Skeletal muscle cell (primary cell): ENCODE measurements at places on chromosomes 7 and 10.

DNA sequence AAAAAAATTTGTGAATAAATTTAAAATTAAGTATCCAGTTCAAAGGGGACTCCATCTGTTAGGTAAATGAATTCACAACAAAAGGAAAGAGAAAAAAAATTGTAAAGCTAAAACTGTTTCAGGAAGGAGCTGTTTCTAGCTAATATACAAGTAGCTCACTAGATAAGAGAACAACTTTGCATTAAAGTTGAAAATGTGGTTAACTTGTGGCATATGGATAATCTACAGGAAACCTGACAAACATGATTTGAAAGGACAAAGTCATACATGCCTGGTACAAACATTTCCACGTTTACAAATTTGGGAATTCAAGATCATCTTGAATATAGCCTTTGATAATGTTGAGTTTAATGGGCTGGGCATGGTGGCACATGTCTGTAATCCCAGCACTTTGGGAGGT, 8.9 kb downstream of the NT5C3A start:
- DNase-seq, result no peak

DNA sequence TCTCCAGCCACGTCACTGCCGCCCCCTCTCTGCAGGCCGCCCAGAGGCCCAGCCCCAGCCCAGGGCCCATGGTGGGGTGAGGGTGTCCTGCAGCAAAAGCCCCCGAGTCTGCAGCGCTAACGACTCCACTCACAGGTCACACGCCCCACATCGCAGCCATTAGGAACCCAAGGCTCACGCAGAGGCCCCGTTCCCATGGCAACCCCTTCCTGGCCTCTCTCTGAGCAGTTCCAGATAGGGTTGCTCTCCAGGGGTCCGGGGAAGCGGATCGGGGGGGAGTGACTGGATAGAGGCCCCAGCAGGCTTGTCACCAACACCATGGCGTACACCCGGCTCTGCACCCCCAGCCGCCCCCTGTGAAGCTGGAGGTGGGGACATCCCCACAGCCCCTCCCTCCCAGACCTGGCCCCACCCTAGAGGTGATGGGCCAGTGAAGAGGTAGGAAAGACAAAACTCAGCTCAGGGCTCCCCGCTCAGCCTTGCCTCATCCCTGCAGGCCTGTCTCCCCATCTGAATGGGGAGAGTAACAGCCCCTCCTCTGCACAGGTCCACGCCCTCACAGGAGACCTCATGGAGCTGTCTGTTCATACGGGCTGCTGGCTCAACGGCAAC, 41.2 kb downstream of the TNRC18 start:
- no peak for DNase-seq

GRCh38 chr10:120942806-120943413, 91.7 kb downstream of the WDR11 start:
- peak; percentile 30 for DNase-seq

DNA sequence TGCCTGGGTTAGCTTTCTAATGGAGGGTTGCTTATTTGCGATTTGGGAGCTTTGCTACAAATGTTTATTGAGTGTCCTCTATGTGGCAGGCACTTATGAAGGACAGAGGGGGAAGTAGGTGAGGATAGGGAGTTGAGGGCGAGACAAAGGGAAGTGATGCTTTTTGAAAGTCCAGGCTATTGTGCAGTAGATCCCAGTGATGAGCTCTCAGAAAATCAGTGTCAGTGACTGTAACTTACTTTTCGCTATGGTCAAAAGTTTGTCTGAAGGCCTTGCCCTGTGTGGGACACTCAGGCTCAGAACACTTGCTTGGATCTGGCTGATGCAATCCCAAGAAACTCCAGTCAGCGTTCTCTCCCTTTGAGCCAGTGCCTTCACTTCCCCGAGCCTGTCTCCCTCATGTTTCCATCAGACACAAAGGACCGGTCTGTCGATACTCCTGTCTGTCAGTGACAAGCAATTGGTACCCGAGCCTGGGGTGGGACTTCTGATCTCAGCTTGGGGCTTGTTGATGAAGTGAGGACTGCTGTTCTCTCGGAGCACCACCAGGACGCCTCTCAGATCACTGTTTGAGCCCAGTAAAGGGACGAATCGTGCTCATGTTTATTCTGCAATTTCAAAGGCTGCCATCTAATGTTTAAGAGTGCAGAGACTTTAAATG, 63.1 kb upstream of the SORCS3 start:
- DNase-seq, result no peak

DNA sequence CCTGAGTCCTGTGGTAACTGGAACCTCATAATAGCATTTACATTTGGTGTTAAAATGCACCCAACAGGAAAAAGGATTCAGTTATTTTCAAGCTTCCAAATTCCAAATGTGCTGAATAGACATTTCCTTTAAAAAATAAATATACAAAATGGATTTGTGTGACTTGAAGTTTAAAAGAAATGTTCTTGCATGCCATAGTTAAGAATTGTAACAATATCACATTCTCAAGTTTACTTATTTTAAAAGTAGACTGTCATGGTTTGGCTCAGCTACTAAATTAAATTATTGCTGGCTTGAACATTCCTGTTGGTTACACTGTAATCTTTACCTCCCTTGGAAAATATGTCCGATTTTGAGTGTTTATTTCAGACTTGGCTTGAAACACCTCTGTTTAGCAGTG, 31.5 kb downstream of the BICC1 start:
- no peak for DNase-seq

DNA sequence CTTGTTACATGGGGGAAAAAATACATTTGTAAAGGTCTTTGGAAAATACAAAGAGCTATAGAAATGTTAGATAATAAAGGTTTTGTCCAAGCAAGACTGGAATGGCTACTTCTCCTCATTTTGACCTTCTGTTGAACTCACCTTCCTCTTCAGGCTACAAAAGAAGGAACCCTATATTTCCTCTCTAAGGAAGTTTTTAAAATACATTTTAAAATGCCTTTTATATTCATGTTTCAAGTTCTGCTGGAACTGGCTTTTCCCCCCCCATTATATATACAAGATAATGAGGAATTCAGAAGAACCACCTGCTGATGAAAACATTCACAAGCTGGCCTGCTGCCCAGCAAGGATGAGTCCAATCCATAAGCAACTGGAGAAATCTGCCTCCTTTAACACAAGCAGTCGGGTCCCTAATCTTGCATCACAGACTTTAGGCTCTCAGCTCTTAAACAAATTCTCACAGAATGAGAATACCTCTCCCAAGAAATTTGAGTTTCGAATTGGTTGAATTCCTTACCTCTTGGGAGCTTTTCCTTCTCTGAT, 44.6 kb downstream of the MTERF1 start:
- no peak for DNase-seq

DNA sequence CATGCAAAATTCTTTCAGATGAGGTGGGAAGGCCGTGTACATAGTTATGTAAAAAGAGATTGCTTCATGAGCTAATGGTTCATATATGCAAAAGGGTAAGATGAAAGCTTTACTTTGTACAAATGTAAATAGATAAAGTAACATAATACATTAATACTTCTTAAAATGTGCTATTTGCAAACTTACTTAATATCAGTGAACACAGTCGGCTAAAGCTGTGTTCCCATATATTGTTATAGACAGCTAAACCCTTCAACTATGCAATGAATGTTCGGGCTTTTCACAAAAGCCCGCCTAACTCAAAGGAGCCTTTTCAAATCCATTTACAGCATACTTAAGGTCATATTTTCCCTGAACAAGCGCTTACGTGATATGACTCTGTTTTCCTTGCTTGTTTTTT, 340.6 kb upstream of the GALNT17 start:
- no peak for DNase-seq

GRCh38 chr7:29254591-29254990, 60.0 kb downstream of the CHN2 start:
- no peak for DNase-seq

DNA sequence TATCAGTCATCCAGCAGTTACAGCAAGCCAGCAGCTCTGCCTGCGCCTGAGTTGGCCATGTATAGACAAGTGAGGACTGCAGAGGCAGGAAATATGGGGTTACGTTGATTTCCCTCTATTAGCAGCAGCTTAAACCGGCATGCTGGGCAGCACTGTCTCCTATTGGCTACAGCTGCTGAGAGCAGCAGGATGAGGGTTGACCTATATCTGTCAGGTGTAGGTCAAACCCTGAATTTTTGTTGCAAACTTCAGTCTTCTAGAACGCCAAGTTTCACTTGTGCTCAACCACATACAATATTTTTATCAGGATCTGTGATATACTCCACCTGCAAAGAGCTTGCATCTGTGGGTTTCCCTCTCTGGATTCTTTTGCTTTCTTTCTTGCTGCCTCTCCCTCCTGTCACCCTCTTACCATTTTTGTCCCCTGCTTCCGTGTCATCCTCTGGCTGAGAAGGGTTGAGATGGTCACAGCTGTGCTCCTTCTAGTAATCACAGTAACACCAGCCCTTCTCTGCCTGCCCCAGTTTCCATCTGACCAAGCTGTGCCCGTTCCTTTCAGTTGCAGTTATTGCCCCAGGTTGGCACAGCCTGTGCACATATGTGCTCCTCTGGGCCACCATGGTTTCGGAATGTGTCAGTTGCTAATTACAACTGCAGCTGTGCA, 23.8 kb upstream of the GLCCI1 start:
- no peak for DNase-seq

DNA sequence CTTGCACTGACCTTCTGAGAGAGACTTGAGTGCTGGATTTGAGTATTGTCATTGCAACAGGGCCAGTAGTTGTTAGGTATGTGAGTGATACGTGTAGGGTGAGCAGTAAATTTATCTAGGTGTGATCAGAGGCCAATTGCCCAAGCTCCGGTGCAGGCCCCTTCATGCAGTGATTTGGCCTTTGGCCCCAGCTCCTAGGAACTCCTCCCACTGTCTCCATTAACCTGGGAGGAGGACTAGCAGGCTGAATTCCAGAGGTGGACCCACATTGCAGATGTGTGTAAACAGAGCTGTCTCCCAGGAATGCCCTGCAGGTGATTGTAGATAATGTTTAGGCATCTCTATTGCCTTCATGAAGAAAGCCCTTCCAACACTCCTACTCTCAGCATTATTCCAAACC, 19.5 kb downstream of the TCF7L2 start:
- no peak for DNase-seq

DNA sequence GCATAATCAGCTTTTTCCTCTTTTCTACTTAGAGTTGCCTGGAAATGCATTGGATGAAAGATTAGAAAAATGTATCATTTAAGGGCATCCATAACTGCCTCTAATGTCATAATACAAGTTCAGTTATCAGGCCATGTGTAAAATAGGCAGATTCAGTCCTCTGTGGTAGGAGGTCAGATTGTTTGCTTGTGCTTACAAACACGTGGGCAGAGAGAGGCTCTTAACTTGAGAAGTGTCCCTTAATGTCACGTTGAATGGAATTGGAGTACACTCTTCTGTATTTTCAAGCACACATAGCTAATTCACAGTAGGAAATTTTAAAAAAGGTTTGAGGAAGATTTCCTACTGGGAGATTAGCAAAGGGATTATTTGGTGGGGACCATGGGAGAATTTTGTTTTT, 359.8 kb upstream of the MTPN start:
- no peak for DNase-seq

GRCh38 chr7:38169847-38170246, 8.2 kb upstream of the STARD3NL start:
- peak; percentile 91 for DNase-seq

DNA sequence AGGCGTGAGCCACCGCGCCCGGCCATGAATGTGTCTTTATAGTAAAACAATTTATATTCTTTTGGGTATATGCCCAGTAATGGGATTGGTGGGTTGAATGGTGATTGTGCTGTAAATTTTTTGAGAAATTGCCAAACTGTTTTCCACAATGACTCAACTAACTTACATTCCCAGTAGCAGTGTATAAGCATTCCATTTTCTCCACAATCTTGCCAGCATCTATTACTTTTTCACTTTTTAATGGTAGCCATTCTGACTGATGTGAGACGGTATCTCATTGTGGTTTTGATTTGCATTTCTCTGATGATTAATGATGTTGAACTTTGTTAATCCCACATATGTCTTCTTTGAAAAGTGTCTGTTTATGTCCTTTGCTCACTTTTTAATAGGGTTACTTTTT, 1187.9 kb downstream of the XPNPEP1 start:
- peak; percentile 48 for DNase-seq

- no peak for DNase-seq
Measured at GRCh38 chr7:100895956-100896731, 456 bp upstream of the ACHE start.

DNA sequence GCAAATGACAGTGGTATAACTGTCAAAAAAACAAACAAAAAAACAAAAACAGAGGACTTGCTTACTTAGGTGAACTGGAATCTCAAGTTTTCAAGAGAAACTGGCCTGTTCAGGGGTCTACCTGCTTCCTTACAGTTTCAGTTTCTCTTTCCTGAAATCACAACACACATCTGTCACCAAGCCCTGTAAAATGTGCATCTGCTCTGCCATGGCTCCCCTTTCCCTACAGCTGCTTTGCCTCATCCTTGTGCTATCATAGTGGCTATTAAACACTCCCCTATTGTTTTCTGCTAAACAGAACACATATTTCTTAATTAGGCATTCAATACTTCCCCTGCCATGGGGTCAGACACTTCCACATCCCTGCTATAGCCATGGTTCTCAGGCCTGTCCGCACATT, 37.6 kb downstream of the CPED1 start:
- DNase-seq, result no peak

DNA sequence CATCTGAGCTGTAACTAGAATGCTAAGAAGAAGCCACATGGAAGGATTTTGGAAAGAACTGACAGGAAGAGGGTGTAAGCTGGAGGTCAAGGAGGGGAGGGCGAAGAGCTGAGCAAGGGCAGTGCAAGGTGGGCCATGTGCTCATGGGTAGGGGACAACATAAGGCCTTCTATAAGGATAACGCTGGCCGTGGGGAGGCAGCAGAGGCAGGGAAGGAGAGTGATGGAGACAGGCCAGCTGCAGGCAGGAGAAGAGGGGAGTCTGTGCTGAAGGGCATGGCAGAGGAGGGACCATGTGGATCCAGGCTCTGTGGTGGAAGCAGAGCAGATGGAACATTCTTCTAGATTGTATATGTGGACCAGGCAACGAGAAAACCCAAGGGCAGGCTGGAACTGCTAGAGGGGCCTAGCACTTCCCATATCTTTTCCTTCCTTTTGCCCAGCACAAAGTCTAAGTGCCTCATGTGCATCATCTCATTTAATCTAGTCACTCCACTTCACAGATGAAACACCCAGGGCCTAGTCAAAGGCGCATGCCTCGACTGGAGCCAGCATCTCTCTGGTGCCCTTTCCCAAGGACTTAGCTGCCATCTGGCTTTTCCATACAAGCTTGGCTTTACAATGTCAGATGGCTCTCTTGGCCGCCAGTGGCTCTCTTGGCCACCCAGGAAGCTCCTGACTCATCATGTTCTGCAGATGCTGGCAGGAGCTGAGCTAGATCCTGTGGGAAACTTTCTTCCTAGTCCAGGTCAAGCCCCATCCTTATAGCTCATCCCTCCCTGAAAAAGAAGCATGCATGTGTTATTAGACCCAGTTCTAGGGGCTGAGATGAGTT, 6.6 kb downstream of the LRRC18 start:
- no peak for DNase-seq

GRCh38 chr10:44906486-44906885, 4.7 kb upstream of the TMEM72 start:
- DNase-seq, result no peak

GRCh38 chr7:150992051-150992640, 1.3 kb downstream of the NOS3 start:
- DNase-seq, result no peak
